ENCODE measurements at places on chromosomes 5 and 9. TPM values are rescaled to one million over a fixed set of nuclear protein-coding genes. Genes with fewer than 3 reads are reported as not detected.

GRCh38 chr5:168654211-168654721 lies 75.1 kb upstream of the PANK3 start:
- no peaks in the 10 kb centered on the region for H3K4me1 ChIP-seq
- DNase-seq: peak; percentile 14
- H3K4me3 ChIP-seq: no peak overlapping the region
- no peak overlapping the region for H3K27ac ChIP-seq
- no peaks in the 10 kb centered on the region for H3K27me3 ChIP-seq

DNA sequence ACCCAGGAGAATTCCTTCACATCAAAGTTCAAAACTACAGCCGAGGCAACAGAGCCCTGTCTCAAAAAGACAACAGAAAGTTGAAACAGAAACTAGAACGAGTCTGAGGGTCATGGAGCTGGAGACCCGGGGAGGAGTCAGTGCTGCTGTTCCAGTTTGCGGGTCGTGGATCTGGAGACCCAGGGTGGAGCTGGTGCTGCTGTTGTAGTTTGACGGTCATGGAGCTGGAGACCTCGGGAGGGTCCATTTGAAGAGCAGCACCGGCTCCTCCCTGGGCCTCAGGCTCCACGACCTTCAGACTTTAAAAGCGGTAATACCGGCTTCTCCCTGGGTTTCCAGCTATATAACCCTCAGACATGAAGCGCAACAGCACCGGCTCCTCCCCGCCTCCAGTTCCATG lies 13.0 kb upstream of the LCN15 start:
- no peak overlapping the region for H3K4me3 ChIP-seq
- no peaks in the 10 kb centered on the region for H3K4me1 ChIP-seq
- no peaks in the 10 kb centered on the region for H3K36me3 ChIP-seq
- peaks cover 24% of the 10 kb centered on the region for H3K27me3 ChIP-seq
- no peak overlapping the region for H3K27ac ChIP-seq

- no peaks in the 10 kb centered on the region for H3K27me3 ChIP-seq
- no peak overlapping the region for H3K4me3 ChIP-seq
- no peak overlapping the region for H3K27ac ChIP-seq
- no peak for DNase-seq
- no peaks in the 10 kb centered on the region for H3K4me1 ChIP-seq
These were observed 339.7 kb downstream of the NTRK2 start for GRCh38 chr9:85009251-85009650.

GRCh38 chr5:127313847-127314473 lies 23.4 kb downstream of the MEGF10 start:
- no peaks in the 10 kb centered on the region for H3K4me1 ChIP-seq
- no peak overlapping the region for H3K4me3 ChIP-seq
- DNase-seq: peak; percentile 69

DNA sequence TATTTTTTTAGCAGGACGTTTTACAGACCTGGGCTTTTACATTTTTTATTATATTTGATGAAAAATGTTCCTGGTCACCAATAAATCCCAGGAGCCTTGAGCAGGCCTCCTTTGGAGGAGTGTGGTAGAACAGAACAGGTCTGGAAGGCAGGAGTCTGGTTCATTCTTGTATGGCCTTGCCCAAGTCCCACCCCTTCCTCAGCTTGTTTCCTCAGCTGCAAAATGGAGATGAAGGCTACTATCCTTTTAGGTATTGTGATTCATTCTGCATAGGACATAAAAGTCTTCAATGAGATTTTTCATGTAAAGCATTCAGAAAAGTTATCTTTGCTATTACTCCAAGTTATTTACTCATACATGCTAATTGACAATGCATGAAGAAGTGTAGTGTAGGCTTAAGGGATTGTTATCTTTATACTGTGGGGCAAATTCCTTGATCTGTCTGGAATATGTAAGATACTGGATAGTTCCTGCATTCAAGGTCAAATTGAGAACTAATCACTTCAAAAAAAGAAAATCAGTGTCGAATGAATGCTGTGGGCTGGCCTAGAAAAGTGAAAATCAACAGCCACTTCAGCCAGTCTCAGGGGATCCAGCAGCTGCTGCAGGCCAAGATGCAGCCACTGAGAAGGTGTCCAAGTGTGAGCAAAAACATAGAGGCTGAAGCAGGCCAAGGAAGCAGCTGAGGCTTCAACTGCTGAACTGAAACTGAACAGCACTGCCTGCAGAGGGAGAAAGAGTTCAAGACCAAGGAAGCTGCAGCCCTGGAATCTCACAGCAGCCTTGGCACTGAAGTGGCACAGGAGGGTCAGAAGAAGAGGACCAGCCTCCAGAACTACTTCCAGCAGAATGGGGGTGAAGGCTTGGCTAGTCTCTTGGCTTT lies 15.5 kb upstream of the SLC36A3 start:
- H3K27me3 ChIP-seq: no peaks in the 10 kb centered on the region
- H3K4me3 ChIP-seq: no peak overlapping the region
- no peaks in the 10 kb centered on the region for H3K36me3 ChIP-seq
- DNase-seq: no peak

DNA sequence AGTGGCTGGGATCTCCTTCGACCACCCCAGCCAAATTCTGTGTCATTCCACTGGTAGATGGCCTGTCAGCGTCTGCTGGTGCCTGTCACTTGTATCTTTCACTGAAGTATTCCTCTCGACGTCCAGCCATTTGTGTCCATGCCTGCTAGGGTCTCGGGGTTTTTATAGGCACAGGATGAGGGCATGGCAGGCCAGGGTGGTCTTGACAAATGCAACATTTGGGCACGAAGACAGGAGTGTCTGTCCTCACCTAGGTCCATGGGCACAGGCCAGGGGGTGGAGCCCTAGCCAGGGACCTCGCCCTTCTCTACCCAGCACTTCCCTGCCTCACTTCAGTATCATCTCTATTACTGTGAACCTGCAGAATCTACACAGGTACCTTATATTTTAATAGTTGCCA lies 2223.9 kb upstream of the ACO1 start:
- no peak for DNase-seq
- H3K4me3 ChIP-seq: no peak overlapping the region
- no peaks in the 10 kb centered on the region for H3K27me3 ChIP-seq

Gene CDKN2B-AS1
- total RNA-seq: 2.4 TPM

DNA sequence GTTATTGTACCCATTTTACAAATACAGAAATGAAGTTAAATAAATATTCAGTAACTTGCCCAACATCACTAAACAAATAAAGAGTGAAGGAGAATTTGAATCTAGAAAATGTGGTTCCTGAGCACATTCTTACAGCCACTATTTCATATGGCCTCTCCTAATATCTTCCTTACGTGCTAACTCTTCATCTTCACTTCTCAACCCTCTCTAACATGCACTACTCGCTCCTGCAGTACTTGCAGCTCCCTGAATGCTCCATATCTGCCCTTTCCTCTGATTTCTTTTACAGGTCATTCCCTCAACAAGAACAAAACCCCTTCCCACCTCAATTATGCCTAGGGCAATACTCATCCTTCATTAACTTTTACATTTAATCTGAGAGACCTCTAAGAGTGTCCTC lies 711.5 kb downstream of the CETN3 start:
- no peaks in the 10 kb centered on the region for H3K27me3 ChIP-seq
- no peaks in the 10 kb centered on the region for H3K4me1 ChIP-seq
- H3K27ac ChIP-seq: no peak overlapping the region

All from endothelial cell of umbilical vein (primary cell).